Activated T-cell treated with anti-CD3 and anti-CD28 coated beads for 1 hour (primary cell): ENCODE measurements at places on chromosomes 1 and 21.

GRCh38 chr1:59879574-59879973 lies 47.0 kb downstream of the CYP2J2 start:
- peak; percentile 38 for DNase-seq

- DNase-seq = no peak
These were observed 20.1 kb downstream of the GALNT2 start for GRCh38 chr1:230087028-230087716.

GRCh38 chr1:166952002-166952746 lies 23.2 kb downstream of the ILDR2 start:
- no peak for DNase-seq

DNA sequence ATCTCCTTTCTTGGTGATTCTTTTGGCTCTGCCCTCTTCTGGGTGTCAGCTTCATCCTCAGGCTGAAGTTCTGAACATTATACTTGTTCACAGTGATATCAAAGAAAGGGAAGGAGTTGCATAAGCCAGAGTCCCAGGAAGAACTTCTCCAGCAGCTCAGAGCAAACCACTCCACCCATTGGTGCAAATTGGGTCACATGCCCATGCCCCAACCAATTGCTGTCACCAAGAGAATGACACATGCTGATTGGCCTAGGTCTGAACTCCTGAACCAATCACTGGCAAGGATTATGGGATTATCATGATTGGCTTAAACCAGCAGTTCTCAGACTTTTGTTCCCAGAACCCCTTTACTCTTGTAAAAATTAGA lies 256.5 kb upstream of the TMEM51 start:
- no peak for DNase-seq

- no peak for DNase-seq
These were observed 612.5 kb downstream of the MATN1 start for GRCh38 chr1:30110846-30111245.

- no peak for DNase-seq
These were observed 77.4 kb downstream of the NPHP4 start for GRCh38 chr1:5914676-5915365.

- no peak for DNase-seq
These were observed 27.2 kb downstream of the ADAMTS5 start for GRCh38 chr21:26939601-26940111.

DNA sequence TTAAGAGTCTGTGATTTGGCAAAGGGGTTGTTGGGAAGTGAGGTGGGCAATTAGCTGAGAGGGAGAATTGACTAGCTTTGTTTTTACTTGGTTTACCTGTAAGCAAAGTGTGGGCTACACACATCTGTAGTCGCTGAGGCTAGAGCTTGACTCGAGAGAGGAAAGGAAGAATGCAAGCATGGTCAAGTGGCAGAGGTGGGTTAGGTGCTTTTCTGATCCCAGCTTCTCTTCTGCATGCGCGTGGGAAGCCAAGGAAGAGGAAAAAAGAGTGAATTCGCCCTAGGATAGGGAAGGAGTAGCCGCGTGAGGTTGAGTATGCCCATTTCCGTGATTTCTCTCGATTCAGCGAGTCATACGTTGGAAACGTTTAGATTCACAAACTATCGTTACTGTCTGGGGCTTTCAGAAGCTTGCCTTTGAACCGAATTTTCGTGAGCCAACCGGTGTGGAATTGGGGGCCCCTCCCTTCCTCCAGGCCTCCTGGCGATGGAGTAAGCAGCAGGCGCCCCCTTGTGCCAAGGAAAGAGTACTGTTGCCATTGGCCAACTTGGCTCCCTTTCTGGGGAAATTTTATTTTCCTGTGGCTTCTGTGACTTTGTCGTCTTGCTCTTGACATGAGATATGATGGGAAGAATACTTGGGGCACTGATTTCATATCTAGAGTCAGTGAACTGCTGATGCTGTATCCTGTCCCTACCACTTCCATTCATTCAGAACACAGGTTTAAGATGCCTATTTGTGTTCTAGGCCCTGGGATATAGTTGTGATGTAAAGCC lies 1.3 kb downstream of the PIGV start:
- DNase-seq = peak; percentile 80

GRCh38 chr1:237834461-237834860 lies 56.3 kb downstream of the ZP4 start:
- DNase-seq = no peak

DNA sequence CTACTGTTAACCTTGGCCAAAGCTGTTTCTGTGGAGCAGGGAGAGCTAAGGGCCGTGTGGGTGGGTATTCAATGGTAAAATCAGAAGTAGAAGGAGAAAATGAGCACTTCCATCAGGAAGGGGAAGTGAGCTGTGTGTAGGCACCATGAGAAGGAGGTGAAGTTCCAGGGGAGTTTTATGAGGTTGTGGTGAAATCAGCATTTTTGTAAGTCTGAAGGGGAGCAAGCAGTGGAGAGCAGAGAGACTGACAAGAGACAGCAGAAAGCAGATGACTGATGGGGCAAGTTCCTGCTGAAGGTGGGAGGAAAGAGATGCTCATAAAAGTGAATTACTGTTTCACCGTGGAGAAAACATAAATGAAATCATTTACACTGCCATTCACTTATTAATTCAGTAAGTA lies 2.7 kb upstream of the GPR88 start:
- no peak for DNase-seq

GRCh38 chr1:23035823-23036452 lies 16.7 kb downstream of the KDM1A start:
- DNase-seq = no peak

- DNase-seq = no peak
These were observed 47.1 kb upstream of the OLIG2 start for GRCh38 chr21:32978331-32979270.

- peak; percentile 88 for DNase-seq
These were observed 42.5 kb upstream of the TMEM125 start for GRCh38 chr1:43227143-43227764.

DNA sequence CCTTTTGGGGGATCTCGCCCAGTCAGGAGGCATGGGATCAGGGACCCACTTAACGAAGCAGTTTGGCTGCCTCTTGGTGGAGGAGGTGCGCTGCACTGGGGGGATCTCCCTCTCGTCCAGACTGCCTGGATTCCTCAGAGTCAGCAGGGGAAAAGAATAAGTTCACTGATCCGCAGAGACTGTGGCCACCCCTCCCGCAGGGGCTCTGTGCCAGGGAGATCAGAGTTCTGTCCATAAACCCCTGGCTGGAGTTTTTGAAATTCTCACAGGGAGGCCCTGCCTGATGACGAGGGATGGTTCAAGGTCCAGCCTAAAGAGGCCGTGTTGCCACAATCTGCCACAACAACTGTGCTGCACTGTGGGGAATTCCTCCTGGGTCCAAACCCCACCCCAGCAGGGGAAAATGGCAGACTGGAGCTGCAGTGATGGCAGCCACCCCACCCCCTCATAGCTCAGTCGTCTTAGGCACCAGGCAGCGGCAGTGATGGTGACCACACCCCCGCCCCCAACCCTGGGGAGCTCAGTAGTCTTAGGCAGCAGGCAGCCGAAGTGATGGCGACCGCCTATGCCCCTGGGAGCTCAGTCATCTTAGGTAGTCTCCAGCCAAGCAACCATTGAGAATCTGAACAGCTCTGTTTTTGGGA lies 273.8 kb upstream of the USP25 start:
- no peak for DNase-seq

DNA sequence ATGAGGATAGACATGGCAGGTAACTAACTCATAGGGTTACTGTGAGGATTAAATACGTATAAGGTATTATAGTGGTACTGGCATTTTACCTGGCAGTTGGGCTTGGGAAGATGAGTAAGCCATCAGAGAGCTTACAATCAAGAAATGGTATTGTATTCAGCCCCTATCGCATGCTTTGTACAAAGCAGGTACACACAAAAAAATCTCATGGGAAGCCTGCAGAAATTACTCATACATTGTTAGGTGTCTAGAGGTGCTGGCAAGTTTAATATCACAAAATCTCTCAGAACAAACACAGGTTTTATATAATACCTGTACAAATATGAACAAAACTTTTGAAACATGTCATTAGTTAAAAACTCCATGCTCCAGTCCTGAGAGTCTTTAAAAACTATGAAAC lies 71.8 kb upstream of the CNN3 start:
- no peak for DNase-seq

GRCh38 chr1:164777518-164777917 lies 218.5 kb downstream of the PBX1 start:
- DNase-seq = no peak

DNA sequence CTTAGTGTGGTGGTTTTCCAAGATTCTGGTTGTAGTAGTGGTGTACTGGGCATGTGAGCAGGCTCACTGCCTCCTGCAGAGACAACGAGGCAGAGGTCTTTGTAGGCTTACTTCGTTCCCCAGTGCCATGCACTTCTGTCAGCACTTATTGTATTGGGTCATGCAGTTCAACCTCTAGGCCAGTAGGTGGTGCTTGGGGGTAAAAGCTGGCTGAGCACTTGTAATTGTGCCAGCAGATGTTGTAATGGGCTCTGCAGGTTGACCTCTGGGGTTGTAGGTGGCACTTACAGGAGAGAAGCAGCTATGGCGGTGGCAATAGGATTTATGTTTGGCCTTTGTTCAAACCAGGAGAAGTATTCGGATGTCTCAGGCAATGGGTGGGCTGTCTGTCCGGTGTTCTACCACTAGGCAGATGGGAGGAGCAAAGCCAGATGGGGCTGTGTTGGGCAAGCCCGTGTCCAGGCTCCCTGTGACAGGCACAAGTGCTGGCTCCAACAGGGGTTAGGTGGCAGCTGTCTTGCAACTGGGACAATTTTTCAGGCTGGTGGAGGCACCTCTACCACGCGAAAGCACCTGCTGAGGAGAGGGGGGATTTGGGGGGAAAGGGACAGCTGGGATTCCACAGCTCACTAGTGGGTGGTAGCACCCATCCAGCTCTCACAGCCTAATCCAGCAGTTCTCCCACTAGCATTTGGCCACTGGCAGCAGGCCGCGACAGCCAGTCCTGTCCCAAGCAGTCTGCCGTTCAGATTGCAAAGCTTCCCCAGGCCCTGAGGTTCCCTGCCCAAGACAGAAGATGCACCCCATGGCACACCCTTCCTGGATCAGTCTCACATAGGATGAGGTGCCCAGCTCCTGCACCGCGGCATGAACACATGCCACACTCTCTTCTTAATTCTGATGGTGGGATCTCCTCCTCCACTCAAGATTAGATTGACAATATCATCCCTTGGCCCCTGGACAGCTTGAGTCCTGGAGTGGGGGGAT lies 274.5 kb downstream of the CTH start:
- DNase-seq = no peak

DNA sequence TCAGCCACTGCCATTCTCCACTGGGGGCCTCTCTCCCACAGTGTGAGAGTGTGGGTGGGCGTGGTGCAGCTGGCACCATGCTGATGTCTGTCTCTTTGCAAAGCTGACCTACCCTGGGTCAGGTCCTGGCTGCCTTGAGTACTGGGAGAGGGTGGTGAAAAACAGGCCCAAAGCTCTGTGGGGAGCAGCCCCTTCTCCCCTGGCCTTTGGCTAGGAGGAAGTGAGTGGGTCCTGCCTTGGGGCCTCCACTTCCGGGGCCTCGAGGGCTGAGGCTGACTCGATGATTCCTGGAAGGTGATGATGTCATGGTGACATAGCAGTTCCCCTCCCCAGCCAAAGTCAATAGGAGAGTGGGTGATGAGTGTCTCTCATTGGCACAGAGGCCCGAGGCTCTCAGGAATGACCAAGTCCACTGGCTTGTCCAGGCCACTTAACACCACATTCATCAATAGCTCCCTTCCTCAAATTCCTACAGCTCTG lies 53.0 kb downstream of the IER5 start:
- DNase-seq = no peak

GRCh38 chr1:59985911-59986515 lies 59.4 kb upstream of the CYP2J2 start:
- no peak for DNase-seq

- DNase-seq = no peak
These were observed 180.1 kb upstream of the ESRRG start for GRCh38 chr1:216903382-216903740.

DNA sequence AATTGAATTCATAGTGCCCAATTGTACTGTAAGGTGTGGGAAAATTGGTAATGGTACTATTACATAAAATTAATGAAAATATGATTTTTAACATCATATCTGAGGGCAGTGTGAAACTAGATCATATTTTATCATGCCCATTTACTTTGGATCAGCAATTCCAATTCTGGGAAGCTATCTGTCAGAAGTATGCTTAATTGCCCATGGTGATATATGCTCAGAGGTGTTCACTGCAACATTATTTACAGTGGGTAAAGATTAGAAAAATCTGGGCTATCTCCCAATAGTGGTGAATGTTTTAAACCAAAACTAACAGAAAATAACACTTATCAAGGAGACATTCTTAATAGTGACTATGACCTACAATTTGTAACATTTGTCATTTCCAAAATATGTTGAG lies 1260.0 kb downstream of the BRINP3 start:
- DNase-seq = no peak

DNA sequence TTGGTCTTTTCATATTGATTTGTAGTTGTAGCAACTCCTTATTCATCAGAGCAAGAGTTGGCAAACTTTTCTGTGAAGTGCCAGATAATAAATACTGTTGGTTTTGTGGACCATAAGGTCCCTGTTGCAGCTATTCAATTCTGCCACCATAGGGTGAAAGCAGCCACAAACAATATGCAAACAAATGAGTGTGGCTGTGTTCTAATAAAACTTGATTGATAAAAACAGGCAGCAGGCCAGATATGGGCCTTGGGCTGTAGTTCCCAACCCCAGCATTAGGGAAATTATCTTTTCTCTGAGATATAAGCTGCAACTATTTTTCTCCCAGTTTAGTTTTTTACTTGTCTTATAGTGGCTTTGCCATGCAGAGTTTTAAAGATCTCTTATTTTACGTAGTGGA lies 469.2 kb downstream of the SMYD3 start:
- no peak for DNase-seq

- DNase-seq = no peak
These were observed 14.5 kb downstream of the GNG12 start for GRCh38 chr1:67818725-67819301.

DNA sequence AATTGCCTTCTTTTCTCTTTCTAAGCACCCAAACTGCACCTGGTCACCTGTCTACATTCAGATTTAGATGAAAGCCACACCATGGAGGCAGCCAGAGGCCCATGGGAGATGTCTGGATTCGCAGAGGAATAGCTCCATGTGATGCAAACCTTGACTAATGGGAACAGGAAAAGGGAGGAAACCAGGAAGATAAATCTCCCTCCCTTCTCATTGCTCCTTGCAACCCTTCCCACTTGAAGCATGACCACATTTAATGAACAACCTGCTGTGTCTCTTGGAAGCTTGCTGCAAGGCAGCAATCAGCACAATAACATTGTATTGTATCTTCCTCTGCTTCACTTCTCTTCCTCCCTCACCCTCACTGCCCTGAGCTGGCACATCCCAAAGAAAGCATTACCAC lies 42.6 kb upstream of the KLF17 start:
- no peak for DNase-seq

GRCh38 chr1:56329970-56330369 lies 249.4 kb downstream of the PLPP3 start:
- no peak for DNase-seq
